ENCODE measurements at places on chromosomes 3 and 15.

DNA sequence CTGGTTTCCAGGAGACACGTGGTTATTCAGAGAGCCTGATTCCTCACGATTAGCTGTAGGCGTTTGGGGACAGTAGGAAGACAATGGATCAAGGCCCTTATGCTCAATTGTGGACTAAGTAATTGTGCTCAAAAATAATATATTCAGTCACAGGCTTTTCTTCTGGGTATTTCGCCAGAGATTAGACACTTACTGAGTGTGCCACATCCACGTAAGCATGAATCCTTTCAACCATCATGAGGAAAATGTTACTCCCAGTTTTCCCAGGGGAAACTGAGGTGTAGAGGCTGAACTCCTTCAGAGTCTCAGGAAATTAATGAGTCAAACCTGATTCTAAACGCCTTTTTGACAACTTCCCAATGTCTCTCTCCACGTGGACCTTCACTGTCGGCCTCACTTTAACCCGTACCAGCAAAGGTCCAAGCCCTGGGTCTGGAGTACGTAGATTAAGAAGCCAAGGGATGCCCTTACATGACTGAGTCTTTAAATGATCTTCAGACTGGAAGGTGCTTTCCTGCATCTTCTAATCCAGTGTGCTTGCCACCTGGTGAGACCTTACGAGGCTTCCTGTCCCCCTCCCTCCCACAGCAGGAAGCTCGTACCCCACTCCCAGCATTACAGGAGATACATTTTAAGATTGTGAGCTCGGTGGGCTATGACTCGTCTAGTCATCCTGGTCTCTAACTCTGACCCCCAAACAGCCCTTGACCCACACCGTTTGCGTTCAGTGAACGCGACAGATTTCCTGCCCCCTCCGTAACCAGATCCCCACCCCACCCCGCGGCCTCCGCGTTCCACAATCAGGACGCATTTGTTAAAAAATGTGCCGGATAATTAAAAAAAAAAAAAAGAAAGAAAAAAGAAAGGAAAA, 1.7 kb downstream of the PKM start:
- peak; percentile 13 for DNase-seq

- no peak for DNase-seq
These were observed 37.8 kb downstream of the FAN1 start for GRCh38 chr15:30941520-30941919.

- DNase-seq, result no peak
These were observed 5.5 kb upstream of the COLQ start for GRCh38 chr3:15527031-15527459.

DNA sequence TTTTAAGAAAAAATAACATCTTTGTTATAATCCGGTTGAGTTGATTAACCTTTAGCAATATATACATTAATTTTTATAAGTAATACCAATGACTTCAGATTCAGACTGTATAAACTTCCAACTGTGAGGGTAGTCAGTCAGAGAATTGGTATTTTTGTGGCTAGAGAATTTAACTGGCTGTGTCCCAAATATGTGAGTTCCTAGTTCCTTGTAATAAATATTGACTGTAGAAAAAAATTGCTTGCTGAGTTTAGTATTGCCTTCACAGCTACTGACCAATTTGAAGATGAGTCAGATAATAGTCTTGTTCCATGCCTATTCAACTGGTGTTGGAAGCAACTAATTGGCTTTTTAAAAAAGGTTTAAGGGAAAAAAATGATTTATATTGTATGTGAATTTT, 210.8 kb downstream of the GAP43 start:
- no peak for DNase-seq
